Activated naive CD8-positive, alpha-beta T cell treated with anti-CD3 and anti-CD28 coated beads, Interleukin-2, amount 10 ng/mL, durations not matched to agents 7 days and 5 days (primary cell): ENCODE measurements at places on chromosomes 4 and X. TPM values are rescaled to one million over a fixed set of nuclear protein-coding genes. Genes with fewer than 3 reads are reported as not detected.

DNA sequence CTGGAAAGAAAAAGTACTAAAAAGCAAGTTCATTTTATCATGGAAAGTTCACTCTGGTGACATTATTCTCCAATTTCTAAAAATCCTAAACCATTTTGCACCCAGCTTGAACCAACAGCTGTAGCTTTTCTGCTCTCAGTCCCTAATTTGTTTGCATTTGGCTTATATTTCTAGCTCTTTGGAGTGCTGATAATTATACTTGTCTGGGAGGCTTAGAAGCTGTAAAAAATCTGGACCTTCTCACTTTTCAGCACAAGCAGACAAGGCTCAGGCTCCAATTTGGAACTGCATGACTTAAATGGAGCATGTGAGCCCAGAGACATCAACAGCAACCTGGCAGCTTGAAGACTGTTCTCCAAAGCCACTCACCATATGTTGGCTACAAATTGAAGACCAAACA, 170.9 kb upstream of the PCDH18 start:
- H3K36me3 ChIP-seq: no peaks in the 10 kb centered on the region
- H3K4me3 ChIP-seq: no peak overlapping the region
- no peaks in the 10 kb centered on the region for H3K27me3 ChIP-seq
- no peak for DNase-seq

- no peak for DNase-seq
- no peak overlapping the region for H3K27ac ChIP-seq
- H3K36me3 ChIP-seq: peaks cover 19% of the 10 kb centered on the region
- H3K4me1 ChIP-seq: peaks cover 54% of the 10 kb centered on the region
- H3K27me3 ChIP-seq: no peaks in the 10 kb centered on the region
Measured at GRCh38 chr4:3199653-3200422, 49.1 kb upstream of the MSANTD1 start.

DNA sequence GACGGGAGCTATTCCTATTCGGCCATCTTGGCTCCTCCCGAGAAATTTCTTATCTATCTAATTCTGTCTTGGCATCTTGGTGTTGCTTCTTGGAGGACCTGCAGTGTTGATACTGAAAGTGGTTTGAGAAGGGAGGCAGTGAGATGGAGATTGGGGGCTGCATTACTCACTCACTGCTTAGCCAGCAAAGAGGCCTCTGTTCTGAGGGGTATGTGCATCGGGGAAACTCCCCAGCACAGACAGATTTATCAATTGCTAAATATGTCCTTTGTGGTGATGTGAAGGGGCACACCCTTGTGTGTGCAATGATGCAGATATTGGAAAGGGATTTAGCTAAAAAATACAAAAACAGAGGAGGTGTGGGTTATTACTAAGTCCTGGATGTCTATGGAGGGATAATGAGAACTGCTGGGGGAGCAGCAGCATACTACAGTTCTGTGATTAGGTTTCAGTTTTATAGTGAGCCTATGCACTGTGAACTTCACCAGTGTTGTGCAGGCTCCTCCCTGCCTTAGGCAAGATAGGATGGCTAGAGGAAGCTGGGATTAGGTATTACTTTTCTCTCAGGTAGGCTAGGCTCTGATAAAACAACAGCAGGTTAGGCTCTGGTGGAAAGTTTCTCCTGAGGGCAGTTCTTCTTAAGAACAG, 279.0 kb downstream of the HS3ST1 start:
- no peak for DNase-seq
- no peak overlapping the region for H3K27ac ChIP-seq
- no peak overlapping the region for H3K4me3 ChIP-seq
- H3K36me3 ChIP-seq: no peaks in the 10 kb centered on the region
- no peaks in the 10 kb centered on the region for H3K27me3 ChIP-seq

GRCh38 chrX:48064261-48064660, 7.2 kb downstream of the ZNF630 start:
- no peak overlapping the region for H3K27ac ChIP-seq
- no peak for DNase-seq
- no peak overlapping the region for H3K4me3 ChIP-seq
- H3K27me3 ChIP-seq: no peaks in the 10 kb centered on the region
- H3K36me3 ChIP-seq: peaks cover 44% of the 10 kb centered on the region
- peaks cover 2% of the 10 kb centered on the region for H3K4me1 ChIP-seq

Gene SOD3
- total RNA-seq: not detected

Gene SEC31A
- total RNA-seq: 118 TPM

Gene IDS
- total RNA-seq: 108 TPM

Gene SGMS2
- total RNA-seq: not detected
